ENCODE measurements at places on chromosomes 7 and 10. TPM values are rescaled to one million over a fixed set of nuclear protein-coding genes. Genes with fewer than 3 reads are reported as not detected.

The CSTF2T gene
- 23.1 TPM for total RNA-seq

The PSMC2 gene
- total RNA-seq: 127 TPM

The SNX10 gene
- total RNA-seq: not detected

The KCNIP2 gene
- 0.54 TPM for total RNA-seq

The CPN1 gene
- total RNA-seq: not detected

The BTBD16 gene
- total RNA-seq: not detected

The CYP26C1 gene
- total RNA-seq: 4.7 TPM

The BAMBI gene
- 64.5 TPM for total RNA-seq

The SRRT gene
- 43.1 TPM for total RNA-seq

The PRR15 gene
- total RNA-seq: 21.1 TPM

The FAM237B gene
- not detected for total RNA-seq

The IGFBP3 gene
- 686 TPM for total RNA-seq

The OR2A12 gene
- total RNA-seq: not detected

The OGDHL gene
- 0.49 TPM for total RNA-seq

The TFPI2 gene
- total RNA-seq: 1,067 TPM

The CRYGN gene
- total RNA-seq: not detected

The TMEM243 gene
- 60.1 TPM for total RNA-seq

The GTPBP4 gene
- total RNA-seq: 22.7 TPM

The HSPA12A gene
- 1.6 TPM for total RNA-seq

The ITGA8 gene
- total RNA-seq: 10.1 TPM

The TNS3 gene
- 21.1 TPM for total RNA-seq

The MRC1 gene
- under 0.01 TPM for total RNA-seq

The ASB15 gene
- not detected for total RNA-seq

The ADRA2A gene
- 0.36 TPM for total RNA-seq

The TUBAL3 gene
- not detected for total RNA-seq

The SPDYE16 gene
- not detected for total RNA-seq

The OR2A5 gene
- not detected for total RNA-seq

The KEL gene
- total RNA-seq: 0.49 TPM

The DYDC2 gene
- not detected for total RNA-seq

The CYP2C19 gene
- total RNA-seq: not detected

The SAMD9 gene
- total RNA-seq: 5.6 TPM

The ERVW-1 gene
- not detected for total RNA-seq

All from cardiac atrium fibroblast (primary cell).